ENCODE measurements at places on chromosomes 2 and 18.

GRCh38 chr18:8841781-8842485 is 136.6 kb downstream of the MTCL1 start:
- DNase-seq = no peak

DNA sequence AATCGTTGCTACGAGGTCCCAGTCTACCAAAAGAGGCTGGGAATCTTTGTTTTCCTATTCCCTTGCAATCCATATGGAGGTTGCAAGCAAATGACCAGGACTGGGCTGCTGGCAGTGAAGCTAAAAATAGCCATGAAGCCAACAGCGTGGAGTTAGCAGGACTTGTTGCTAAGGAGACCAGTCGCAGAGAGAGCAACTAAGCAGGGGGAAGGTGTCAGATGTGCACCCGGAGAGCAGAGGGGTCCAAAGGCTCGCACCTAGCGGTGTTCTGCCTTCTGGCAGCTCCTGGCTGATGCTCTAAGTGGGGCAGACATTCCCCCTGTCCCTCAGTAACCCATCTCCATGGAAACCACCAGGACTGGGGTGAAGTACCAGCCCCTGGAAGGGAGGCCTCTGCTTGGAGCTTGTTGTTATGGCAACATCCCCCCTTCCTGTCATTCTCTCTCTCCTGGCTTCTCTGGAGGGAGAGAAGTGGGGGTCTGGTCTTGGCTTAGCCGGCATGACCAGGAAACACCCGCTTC is 84.6 kb downstream of the DNMT3A start:
- no peak for DNase-seq

- no peak for DNase-seq
These were observed 489.1 kb downstream of the ZEB2 start for GRCh38 chr2:144030791-144031190.

DNA sequence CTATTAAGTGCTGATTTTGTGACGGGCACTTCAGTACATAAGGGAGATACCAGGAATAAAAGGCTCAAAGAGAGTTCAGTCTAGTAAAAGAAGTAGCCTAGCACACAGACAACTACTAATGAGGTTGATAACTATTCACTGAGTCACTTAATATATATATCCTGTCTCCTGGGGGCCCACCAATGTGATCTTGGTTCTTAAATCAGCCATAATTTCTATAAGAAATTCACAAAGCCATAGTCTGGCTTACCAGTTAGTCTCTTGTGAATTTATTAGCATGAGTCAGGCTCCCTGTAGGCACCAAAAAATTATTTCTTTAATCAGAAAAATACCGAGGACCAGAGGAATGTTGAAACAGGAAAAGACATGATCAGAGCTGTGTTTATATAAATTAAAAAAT is 10.4 kb downstream of the KCNE4 start:
- no peak for DNase-seq

- DNase-seq = no peak
These were observed 270.8 kb downstream of the ZNF407 start for GRCh38 chr18:74868461-74868860.

DNA sequence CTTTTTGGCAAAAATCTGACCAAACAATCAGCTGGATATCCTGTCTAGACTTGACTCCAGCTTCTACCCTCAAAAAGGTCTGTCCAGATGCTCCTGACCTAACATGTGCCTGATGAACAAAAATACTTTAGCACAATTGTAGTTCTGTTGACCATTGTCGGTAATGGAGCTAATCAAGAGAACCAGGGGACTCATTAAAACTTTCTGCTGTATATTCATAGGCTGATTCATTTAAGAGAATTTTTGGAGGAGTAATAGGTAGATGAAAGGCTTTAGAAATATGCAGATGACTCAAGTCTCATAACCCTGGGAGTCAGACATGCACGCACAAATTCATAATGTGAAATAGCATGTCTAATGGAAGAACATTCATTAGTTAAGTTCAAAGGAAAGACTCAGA is 514.2 kb downstream of the TXNL1 start:
- DNase-seq = no peak

DNA sequence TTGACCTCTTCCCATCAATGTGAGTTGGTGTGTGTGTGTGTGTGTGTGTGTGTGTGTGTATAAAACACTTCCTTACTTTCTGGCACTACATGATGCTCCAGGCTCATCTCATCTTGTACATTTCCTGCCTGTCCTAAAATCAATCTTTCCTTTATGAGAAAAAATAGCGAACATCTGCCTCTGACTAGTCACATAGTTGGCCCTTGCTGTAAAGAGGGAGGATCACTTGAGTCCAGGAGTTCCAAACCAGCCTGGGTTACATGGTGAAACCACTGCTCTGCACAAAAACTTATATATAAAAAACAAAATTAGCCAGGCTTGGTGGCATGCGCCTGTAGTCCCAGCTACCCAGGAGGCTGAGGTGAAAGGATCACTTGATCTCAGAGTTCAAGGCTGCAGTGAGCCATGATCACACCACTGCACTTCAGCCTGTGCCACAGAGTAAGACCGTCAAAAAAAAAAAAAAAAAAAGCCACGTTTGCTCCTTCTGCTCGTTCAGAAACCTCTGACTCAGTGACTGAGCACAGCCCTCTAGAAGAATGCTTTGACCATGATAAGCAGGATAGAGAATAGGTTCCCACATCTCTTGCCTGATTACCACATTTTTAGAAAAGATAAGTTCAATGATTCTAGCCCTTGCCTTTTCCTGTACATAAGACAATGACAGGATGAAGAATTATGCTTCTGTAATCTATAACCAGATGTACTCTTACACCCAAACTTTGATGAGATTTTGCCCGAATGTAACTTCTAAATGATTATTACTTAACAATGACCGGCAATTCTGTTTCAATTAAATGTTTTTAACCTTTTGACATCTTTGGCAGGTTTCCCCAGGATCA is 45.2 kb upstream of the ST3GAL5 start:
- DNase-seq = no peak

DNA sequence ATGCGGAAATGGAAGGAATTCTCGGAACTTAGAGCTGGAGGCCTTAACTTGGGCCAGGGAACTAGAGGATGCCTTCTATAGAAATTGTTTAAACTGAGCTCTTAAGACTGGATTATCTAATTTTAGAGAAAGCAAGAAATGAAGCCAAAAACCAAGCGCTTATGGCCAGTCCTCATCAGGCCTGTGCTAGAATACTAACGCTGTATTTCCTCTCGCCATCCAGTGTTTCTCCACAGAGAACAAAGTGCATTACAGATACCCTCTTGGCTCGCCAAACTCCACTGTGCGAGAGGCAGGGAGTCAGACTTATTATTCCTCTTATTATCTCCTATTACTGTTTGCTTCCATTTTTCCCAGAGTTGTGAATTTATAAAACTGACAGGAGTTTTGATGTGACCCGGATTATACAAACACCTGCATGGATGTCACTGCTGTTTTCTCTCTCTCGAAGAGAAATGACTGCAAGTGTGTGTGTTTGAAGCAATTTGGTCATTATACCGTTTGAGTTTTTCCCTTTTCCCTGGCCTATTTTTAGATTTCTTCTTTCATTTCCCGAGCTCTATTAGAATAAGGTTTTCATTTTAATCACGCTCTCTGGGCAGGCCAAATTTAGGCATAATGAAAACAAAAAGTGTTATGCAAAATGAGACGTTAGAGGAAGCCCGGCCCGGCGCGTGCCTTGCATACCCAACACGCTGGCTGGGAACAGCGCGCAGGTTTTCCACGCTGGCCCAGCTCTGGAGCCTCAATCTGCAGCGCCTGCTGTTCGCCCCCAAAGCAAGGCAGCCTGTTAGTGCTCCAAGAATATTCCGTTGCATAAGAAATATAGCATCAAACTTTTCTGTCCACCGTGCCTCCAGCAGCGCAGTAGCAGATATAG is 103.3 kb downstream of the ALK start:
- DNase-seq = no peak

- DNase-seq = no peak
These were observed 28.9 kb downstream of the RPL31 start for GRCh38 chr2:101030866-101031554.

DNA sequence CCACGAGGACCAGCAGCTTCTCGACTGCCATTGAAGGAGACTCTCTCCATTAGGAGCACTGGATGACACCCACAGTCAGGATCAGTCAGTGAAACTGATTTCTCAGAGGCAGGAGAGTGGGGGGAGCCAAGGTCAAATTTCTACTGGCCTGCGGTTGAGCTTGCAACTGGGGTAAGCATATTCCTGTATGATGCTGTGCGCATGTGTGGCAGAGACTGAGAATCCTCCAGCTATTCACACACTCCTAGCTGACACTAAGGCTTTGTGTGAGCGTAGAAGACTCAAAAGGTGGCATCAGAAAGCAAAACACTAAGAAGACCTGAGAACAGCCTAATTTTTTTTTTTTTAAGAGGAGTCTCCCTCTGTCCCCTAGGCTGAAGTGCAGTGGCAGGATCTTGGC is 19.8 kb upstream of the TTL start:
- no peak for DNase-seq

DNA sequence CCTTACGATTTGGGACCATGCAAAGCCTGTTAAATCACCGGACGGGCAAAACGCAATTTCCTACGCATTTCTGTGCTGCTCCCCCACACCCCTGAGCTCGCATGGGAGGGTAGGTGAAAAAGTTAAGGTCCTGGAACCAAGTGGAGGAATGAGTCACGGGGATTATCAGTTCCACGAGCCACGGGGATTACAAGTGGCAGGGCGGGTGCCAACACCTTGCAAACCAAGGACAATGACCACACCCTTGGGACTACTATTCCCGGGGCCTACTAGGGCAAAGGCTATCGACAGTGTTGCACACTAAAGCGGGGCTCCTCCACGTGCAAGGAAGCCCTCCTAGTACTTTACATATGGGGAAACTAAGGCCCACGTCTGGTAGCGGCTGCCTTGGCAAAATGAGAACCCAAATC is 447 bp downstream of the RETSAT start:
- DNase-seq = no peak

DNA sequence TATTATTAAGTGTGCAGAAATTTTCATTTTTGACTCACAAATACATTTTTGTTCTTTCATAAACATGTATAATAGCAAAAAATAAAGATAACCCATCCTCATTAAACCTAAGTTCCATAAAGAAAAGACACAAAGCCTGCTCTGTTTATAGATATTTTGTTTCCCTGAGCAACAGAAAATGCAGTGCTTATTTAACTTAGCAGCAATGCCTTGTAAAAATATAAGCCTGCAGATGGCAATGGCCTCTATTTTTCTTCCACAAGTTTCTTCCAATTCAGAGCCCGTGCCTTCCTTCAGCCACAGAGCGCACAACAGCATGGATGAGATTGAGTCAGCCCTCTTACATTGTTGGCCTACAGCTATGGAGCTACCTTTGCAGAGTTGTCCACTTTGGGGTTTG is 43.6 kb downstream of the PKP4 start:
- no peak for DNase-seq

Measured in posterior vena cava (tissue), 2 donors.